ENCODE measurements at places on chromosomes 4 and X. TPM values are rescaled to one million over a fixed set of nuclear protein-coding genes. Genes with fewer than 3 reads are reported as not detected.

Gene HTN3
- not detected for total RNA-seq

Gene ACE2
- total RNA-seq, result 0.81 TPM

Gene ANOS1
- total RNA-seq, result 3.5 TPM

Gene HSD17B10
- total RNA-seq, result 191 TPM

Gene APLN
- 11.6 TPM for total RNA-seq

Gene ARX
- not detected for total RNA-seq

Gene PAQR3
- total RNA-seq, result 10.7 TPM

Gene CENPVL1
- not detected for total RNA-seq

Gene IL2
- not detected for total RNA-seq

Gene LINC00632
- total RNA-seq, result 16.0 TPM

Gene ASMTL
- total RNA-seq, result 6.7 TPM

Gene SORCS2
- total RNA-seq, result 6.6 TPM

Gene UGT2B10
- not detected for total RNA-seq

Gene ADRA2C
- total RNA-seq, result 0.52 TPM

Gene NXF2
- total RNA-seq, result not detected

Gene MAGEB10
- not detected for total RNA-seq

Gene MAP7D2
- 0.91 TPM for total RNA-seq

Gene MTNR1A
- total RNA-seq, result not detected

Gene MAP3K15
- total RNA-seq, result 3.4 TPM

Gene TBX22
- not detected for total RNA-seq

Gene FOXR2
- total RNA-seq, result not detected

Gene MAGEB1
- not detected for total RNA-seq

Gene DSPP
- not detected for total RNA-seq

Gene DMP1
- total RNA-seq, result not detected

Gene SH3RF1
- total RNA-seq, result 21.0 TPM

Gene CFAP47
- total RNA-seq, result not detected

Gene UGT2B17
- total RNA-seq, result not detected

Gene PRRG1
- total RNA-seq, result 10.8 TPM

Gene MAGEC1
- total RNA-seq, result not detected

Gene CT45A1
- total RNA-seq, result not detected

Gene TSPAN5
- total RNA-seq, result 50.3 TPM

Gene NUDT11
- 2.4 TPM for total RNA-seq

Gene SUPT20HL2
- total RNA-seq, result not detected
